Fibroblast of pulmonary artery (primary cell): ENCODE measurements at places on chromosomes 16 and 17.

DNA sequence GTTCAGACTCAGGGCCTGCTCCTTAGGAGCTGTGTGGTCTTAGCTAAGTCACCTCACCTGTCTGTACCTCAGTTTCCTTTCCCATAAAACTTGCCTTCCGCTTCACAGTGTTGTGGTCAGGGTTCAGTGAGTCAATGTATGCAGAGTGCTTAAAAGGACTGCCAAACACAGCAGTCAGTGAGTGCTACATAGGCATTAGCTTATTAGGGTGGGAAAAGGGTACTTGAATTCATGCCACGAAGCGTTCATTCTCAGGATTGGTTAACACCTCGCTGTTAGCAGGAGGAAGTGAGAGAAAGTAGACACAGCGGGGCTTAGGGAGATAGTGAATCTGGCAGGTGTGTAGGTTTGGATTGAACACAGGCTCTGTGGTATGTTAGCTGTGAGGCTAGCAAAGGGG lies 155.2 kb downstream of the SHISA9 start:
- DNase-seq, result no peak

GRCh38 chr17:47698749-47699535 lies 5.0 kb downstream of the TBKBP1 start:
- peak; percentile 57 for DNase-seq

- peak; percentile 64 for DNase-seq
These were observed 7.9 kb upstream of the MT2A start for GRCh38 chr16:56600398-56600999.

DNA sequence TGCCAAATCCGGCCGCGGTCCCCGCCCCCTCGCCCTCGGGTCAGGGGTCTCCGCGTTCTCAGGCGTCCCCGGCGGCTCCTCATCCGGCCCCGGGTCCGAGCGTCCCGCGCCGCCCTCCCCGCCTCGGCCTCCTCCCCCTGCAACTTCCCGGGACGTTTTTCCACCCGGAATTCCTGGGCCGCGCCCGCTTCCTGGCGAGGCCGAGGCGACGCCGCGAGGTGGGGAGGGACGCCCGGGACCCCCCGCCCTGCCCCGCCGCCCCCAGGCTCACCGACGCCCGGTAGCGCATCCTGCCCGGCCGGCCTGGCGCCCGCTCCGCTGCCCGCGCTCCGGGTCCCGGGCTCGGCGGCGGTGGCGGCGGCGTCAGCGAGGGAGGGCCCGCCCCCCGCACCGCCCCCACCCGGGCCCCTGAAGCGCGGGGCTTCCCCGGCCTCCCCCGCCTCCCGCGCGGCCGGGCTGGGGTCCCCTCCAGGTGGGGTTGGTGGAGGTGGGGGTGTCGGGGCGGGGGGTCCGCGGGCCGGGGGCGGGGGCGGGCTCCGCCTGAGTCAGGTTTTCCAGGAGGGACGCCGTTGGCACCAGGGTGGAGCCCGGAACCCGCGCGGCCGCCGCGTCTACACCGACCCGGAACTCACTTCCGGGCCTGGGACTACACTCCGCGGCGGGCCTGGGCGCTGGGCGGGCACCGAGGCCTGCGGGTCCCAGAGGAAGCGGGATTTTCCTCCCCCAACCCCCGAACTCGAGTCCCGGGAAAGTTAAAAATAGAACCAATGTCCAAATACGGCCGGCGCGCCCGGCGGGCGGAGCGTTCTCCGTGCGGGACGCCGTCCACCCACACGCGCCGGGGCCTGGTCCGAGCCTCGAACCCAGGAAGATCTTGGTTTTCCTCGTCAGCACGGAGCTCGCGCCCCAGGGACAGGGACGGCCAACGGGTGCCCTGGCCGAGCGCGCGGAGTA lies 6.8 kb downstream of the MYO1C start:
- peak; percentile 61 for DNase-seq

DNA sequence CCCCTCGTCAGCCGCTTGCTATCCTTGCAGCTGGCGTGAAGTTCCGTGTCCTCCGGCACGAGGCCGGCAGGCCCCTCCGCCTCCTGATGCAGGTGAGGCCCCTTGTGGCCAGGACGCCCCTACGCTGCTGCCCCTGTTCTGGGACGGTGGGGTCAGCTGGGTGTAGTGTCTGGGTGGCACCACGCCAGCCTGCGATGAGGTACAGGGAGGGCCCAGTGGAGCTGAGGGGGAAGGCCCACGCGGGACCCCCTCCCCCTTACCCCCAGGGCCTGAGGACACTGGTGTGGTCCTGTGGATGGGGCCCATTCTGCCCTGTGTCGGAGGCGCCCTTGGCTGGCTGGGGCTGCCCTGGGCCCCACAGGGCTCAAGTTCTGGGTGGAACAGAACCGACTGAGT lies 7.7 kb upstream of the RAB40C start:
- DNase-seq, result no peak
